ENCODE measurements at places on chromosomes 4 and X. TPM values are rescaled to one million over a fixed set of nuclear protein-coding genes. Genes with fewer than 3 reads are reported as not detected.

The FAM241A gene
- total RNA-seq = 2.2 TPM

The CCDC149 gene
- total RNA-seq = not detected

The COL4A6 gene
- total RNA-seq = 0.10 TPM

The COX7B2 gene
- not detected for total RNA-seq

The CDKL2 gene
- total RNA-seq = not detected

The MAML3 gene
- 0.28 TPM for total RNA-seq

The LPAR4 gene
- not detected for total RNA-seq

The PCDH19 gene
- not detected for total RNA-seq

The RS1 gene
- not detected for total RNA-seq

The RHOXF1 gene
- not detected for total RNA-seq

The NDST4 gene
- not detected for total RNA-seq

The GAB1 gene
- 3.4 TPM for total RNA-seq
